ENCODE measurements at places on chromosomes 12 and 14.

DNA sequence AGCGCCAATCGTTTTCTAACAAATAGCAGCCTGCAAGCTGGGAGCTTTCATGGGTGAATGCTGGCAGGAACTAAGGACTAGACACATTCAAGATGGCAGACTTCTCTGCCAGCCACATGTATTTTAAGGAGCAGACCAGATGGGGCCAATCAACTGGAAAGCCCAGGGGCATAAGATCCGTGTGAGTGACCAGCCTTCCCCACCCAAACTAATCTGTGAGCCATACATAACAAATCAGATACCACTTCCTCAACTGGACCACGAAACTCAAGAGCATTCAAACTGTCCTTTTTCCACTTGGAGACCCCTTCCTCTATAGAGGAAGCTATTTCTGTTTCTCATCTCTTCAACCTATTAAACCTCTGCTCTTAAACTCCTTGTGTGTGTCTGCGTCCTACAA lies 9.7 kb downstream of the TCL1B start:
- no peak for DNase-seq

GRCh38 chr14:24277606-24278321 lies 6.4 kb upstream of the RABGGTA start:
- no peak for DNase-seq

DNA sequence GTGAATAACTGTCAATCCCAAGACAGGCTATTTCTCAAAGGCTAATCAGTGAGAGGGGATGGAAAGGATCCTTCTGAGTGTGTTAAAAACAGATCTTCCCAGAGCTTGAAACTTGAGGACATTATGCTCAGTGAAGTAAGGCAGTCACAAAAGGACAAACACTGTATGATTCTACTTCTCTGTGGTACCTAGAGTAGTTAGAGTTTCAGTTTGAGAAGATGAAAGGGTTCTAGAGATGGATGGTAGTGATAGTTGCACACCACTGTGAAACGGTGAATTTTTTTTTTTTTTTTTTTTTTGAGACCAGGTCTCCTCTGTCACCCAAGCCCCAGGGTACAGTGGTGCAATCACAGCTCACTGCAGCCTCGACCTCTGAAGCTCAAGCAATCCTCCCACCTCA lies 133.8 kb downstream of the SAMD4A start:
- DNase-seq = no peak

GRCh38 chr12:77489331-77489970 lies 341.2 kb upstream of the NAV3 start:
- DNase-seq = no peak

GRCh38 chr14:51439896-51440295 lies 199.8 kb downstream of the TMX1 start:
- no peak for DNase-seq

- no peak for DNase-seq
Measured at GRCh38 chr12:79194595-79194994, 330.0 kb downstream of the SYT1 start.

DNA sequence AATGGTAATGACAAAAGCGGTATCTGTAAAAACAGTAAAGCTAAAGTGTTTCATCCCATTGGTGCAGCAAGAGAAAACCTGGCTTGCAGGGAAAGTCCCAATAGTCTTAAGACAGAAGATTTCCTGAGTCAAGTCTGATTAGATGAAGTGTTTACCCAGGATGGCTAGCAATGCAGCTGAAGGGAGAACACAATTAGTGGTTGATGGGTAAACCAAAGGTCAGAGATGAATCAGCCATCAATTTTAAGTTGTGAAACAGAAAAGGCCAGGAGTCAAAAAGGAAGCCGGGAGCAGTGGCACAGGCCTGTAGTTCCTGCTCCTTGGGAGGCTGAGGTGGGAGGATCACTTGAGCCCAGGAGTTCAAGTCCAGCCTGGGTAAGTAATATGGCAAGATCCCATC lies 52.6 kb downstream of the SEC23A start:
- DNase-seq = no peak

Measured in cerebellum (tissue), 4 donors.